GF-D8 (cell line): ENCODE measurements at places on chromosomes 11 and 22.

DNA sequence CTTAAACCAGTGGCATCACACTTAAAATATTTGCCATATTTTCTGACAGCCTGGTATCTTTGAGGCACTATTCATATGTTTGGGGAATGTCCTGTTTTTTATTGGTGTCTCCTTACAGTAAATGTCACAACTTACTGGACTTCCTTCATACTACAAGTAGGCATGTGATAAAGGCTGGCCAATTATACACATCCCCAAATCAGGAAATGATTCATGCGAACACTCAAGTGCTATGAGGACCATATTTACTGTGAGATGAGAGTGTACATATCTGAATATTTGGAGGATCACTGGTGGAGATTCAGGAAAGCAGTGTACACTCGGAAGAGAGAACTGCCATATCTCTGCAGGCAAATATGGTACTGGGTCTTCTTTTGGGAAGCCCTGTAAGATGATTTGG lies 913.8 kb upstream of the CHORDC1 start:
- DNase-seq, result no peak

DNA sequence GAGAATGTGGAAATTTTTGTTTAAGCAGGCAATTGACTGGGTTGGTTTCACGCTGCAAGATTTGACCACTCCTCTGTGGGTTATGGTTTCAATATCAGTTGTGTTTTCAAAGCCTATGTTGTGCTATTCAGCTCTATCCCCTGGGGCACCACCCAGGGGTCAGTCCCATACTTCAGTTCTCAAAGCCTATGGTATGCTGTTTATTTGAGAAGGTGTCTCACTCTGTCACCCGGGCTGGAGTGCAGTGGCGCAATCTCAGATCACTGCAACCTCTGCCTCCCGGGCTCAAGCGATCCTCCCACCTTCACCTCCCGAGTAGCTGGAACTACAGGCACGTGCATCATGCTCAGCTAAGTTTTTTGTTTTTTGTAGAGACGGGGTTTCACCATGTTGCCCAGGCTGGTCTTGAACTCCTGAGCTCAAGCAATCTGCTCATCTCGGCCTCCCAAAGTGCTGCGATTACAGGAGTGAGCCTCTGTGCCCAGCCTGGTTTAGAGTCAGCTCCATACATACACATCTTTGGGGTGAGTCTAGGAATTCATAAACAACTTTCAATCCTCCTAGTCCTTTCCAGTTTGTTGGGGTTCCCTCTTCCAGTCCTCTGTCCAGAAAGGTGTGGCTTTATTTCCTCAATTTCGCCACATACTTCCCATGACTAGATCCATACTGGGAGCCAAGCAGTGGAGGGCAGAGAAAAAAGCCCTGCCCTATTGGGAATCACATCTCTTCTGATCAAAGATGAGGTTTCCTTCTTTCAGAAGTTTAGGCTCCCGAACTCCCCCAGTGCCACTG lies 35.0 kb upstream of the MAPK1 start:
- DNase-seq, result no peak

GRCh38 chr11:34788642-34789041 lies 127.5 kb downstream of the APIP start:
- no peak for DNase-seq

DNA sequence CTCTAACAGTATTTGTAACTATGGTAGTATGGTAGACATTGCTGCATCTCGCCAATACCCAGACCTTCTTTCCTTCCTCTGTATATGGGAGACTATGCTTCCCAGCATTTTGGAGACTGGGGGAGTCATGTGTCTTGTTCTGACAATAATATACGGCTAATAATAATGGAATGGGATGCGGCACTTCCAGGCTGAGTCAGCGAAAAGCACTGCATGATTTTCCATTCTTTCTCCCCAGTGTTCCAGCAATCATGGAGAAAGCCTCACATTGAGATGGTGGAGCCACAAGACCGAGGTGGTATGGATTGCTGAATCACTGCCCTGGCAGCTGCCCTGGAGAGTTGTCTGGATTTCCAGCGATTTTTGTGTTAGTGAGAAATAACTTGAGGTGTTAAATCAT lies 77.1 kb upstream of the FIBIN start:
- no peak for DNase-seq

DNA sequence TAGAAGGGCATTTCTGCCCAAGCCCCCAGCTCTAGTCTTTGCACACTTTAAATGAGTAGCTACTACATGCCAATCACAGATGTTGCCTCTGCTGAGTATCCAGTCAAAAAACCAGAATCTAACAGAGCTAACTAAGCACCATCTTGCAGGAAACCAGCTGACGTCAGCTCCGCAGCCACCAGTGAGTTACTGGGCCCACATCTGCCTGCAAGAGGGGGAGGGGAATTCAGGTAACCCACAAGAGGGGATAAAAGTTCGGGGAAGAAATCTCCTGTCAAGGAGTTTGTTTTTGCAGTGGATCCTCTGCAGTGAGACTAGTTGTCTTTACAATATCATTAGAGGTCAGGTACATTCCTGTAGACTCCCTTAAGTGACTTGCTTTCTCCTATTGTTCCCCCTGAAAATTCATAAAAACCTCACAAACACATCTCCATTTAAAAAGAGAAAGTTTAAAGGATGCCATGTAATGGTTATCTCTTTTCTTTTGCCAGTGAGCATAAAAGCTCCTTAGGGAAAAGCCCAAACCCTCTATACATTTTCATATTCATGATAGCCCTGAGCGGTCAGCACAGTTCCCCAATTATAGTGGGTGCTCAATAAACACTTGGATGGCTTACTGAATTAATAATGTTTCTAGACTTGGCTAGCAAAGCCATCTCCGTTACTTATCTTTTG lies 9.3 kb downstream of the CD44 start:
- DNase-seq, result no peak

- DNase-seq, result no peak
Observed at GRCh38 chr22:38320605-38321402, 3.6 kb upstream of the CSNK1E start.

- DNase-seq, result no peak
Observed at GRCh38 chr22:45053571-45053970, 43.8 kb upstream of the PHF21B start.

DNA sequence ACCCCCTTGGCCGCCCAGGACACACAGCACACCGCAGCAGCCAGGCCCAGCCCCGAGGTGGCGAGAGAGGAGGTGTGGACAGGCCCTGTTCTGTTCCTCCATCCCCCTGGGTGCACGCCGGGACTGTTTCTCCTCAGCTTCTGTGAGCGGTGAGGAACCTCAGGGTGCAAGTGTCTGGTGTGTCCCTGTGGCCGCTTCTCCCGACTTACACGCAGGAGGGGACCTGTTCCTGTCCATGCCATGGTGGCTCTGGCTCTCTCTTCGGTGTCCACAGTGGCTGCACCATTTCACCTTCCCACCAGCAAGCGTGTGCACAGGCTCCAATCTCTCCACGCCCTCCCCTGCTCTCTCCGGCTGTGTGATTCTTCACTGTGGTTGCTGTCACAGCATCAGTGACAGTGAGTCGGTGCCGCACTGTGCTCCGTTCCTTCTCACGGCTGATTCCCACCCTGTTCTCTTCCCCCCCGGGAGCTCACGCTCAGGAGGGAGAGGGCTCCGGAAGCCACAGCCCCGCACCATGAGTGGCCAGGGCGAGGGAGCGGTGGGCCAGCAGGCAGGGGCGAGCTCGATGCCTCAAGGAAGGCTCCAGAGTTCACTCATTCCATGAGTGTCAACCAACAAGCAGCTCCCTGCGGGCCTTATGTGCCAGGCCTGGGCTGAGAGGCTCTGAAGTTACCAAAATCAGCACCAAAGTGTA lies 18.6 kb upstream of the WNT7B start:
- no peak for DNase-seq

GRCh38 chr22:38845004-38845740 lies 1.3 kb upstream of the NPTXR start:
- no peak for DNase-seq

DNA sequence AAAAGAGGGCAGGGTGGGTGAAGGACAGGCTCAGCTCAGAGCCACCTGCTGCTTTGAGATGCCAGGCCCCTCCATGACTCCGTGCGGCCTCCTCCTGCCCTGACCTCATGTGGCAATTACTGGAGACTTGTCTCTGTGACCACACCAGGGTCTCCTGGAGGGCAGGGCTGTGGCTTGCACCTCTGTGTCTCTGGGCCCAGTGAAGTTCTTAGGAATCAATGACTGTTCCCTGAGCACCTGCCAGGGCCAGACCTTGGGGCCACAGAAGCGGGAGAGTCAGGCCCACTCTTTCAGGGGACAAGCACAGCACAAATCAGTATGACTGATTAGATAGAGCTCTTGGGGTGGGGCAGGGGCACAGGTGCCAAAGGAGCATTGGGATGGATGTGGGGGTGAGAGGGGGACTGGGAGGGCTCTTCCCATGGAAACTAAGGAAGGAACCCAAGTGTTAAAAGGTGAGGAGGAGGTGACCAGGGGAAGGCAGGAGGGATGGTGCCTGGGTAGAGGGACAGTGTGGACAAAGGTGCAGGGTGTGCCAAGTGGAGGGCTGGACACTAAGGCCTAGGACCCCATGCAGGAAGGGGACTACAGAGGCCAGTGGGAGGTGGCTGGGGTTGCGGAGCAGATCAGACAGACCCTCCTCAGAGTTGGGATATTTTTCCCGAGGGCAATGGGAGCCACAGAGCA lies 77.3 kb upstream of the SHISAL1 start:
- DNase-seq, result no peak

DNA sequence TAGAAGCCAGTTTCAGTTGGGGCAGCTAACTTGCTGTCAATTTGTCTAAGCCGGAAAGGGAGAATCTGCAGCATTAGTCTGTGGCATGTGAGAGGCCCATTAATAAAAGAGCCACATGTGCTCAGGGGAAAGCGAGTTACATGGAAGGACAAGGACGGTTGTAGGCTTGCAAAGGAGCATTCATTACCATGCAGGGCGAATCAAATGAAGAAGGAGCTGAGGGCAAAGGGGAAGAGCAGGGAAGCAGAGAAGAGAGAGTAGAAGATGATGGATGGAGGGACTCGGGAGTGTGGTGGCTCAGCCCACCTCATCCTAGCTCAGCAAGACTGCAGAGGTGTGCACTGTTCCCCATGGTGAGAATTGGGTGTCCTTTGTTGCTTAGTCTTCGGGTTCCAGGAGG lies 152.7 kb upstream of the TBCEL start:
- no peak for DNase-seq

DNA sequence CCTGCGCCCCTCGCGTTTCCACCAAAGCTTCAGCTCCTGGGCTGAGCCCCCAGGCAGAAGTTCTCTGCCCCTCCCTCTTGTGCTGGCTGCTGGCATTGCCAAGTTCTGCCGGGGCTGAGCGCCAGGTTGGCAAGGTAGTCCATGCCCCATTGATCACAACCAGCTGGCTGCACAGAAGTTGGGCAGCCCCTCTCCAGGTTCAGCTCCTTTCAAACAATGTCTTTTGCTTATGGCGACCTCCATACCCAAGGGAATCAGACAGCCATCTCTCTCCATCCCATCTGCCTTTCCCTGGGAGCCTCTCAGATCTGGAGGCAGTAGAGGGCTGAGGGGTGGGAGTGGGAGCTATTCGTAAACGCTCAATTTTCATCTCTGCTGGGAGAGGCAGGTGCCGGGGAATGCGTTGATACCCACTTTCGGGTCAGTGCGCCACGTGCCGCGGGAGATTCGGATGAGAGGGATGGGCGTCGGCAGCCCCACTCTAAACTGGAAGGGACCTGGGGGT lies 1.5 kb downstream of the ADAMTS8 start:
- no peak for DNase-seq

GRCh38 chr11:1926156-1927025 lies 6.9 kb downstream of the TNNT3 start:
- DNase-seq, result no peak

DNA sequence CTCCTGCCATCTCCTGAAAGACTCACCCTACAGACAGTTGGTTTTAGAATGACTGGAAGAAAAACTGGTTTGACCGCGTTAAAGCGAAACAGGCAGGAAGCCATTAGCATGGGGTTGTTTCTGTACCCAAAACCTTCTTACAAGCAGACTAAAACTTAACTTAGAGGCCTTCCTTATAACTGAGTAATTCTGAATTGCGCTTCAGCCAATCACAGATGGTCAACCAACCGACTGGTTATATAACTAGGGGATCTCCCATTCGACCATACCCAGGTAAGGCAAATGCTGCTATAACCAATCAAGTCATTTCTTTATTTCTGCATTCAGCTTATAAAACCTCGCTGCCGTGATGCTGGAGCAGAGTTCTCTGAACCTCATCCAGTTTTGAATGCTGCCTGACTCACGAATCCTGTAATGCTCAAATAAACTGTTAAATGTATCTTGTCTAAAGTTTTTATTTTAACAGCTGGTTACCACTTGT lies 87.8 kb upstream of the DRD2 start:
- DNase-seq, result no peak

- DNase-seq, result no peak
Observed at GRCh38 chr22:20456064-20456721, 18.6 kb upstream of the SCARF2 start.

DNA sequence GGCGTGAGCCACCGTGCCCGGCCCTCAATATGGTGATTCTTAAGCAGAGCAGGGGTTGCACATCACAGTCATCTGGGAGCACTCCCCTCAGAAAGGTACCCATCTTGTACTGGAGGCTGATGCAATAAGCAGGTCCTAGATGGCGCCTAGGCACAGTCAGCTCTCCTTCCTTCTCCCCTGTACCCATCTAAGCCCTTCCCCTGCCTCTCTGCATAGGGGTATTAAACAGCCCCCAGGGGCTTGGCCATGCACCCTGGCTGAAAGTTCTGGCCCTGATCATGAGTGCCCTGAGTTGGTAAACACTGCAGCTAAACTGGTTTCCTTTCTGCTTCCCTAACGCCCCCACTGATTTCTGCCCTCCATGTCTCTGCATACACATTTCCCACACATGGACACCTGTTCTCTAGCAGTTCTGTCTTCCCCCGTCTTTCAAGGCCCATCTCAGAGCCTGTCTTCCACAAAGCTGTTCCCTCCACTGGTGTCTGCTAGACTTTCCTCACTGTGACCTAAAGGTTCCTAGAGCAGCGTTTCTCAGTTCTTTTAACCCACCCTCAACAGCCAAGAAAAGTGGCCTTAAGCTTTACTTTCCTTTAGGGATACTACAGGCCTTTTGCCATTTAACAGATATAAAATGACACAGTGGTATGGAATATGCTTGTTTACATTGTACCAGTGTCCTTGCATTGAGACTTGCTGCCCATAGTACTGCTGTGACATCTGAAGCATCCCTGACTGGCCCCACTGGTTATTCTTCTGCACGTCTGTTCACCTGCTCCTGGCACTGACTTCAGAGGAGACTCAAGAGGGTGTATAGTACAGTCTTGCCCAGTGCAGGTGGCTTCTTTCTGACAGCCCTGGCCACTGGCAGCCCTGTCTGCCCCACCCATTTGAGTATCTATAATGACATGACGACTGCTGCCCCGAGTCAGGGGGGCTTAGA lies 15.6 kb downstream of the UBE2L3 start:
- no peak for DNase-seq

GRCh38 chr11:116560589-116560988 lies 212.2 kb downstream of the BUD13 start:
- DNase-seq, result no peak
